ENCODE measurements at places on chromosomes 16 and 17. TPM values are rescaled to one million over a fixed set of nuclear protein-coding genes. Genes with fewer than 3 reads are reported as not detected.
A peak's percentile ranks its signal among the peaks of the same experiment; 100 is the strongest.

The C16orf74 gene
- 3.2 TPM for polyA plus RNA-seq

The ABCA6 gene
- 1.6 TPM for polyA plus RNA-seq

The PRSS8 gene
- polyA plus RNA-seq: 0.46 TPM

The KCNG4 gene
- polyA plus RNA-seq: 0.33 TPM

The KCNAB3 gene
- polyA plus RNA-seq: 25.9 TPM

The NEUROD2 gene
- polyA plus RNA-seq: 14.1 TPM

The C17orf50 gene
- polyA plus RNA-seq: 1.6 TPM

The RAD51D gene
- 19.7 TPM for polyA plus RNA-seq

DNA sequence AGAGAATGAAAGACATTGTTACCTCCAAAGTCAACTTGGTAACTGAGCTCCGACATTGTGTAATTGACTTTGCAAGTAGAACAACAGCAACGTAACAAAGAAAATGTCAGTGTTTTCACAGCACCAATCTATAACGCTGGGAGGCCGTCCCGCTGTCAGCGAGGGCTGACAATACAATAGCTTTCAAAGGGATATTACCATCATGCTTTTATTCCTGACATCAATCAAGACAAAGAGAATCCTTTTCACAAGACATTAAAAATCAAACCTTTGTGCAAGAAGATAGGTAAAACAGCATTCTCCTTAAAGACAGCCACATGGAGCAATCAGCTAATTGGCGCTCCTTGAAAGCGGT lies 6.2 kb downstream of the ZNF423 start:
- no peak for DNase-seq

- no peak for DNase-seq
Observed at GRCh38 chr16:47229053-47230050, 85.6 kb upstream of the NETO2 start.

GRCh38 chr16:57530104-57530521 lies 6.3 kb downstream of the CCDC102A start:
- DNase-seq: no peak

GRCh38 chr17:41498276-41498675 lies 7.1 kb downstream of the KRT13 start:
- DNase-seq: no peak

DNA sequence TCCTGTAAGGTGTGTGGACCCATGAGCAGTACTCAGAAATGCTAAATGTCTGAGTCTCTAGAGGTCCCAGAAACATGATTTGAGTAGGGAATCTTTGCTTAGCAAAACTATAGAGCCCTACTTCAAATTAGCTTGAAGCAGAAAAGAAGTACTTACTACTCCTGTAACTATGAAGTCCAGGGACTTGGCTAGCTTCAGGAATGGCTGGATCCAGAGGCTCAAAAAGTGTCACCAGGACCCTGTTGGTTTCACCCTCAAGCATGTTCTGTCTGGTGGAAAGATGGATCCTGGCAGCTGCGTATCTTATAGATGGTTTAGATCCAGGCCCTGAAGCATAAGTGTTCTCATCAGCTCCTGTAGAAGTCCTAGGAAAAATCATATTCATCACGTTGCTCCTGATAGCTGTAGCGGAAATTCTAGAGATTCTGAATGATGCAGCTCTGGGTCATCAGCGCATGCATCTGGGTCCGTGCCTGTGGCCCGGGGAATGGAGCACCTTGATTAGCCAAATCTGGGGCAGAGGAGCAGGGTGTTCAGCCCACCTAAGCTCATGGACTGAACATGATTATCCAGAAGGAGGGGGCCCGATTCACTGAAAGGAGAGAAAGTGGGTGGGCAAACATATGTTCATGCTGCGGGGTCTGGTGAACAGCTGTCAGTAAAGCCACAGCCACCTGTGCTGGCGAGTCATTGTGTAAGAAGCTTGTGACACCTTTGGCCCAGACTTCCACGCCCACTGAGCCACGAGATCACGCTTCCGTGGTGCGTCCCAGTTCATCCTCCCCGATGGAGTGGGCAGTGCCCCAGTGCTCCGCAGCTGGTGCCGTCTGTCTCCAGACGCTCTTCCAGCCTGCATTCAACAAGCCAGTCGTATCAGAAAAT lies 260.6 kb downstream of the CPPED1 start:
- DNase-seq: no peak

DNA sequence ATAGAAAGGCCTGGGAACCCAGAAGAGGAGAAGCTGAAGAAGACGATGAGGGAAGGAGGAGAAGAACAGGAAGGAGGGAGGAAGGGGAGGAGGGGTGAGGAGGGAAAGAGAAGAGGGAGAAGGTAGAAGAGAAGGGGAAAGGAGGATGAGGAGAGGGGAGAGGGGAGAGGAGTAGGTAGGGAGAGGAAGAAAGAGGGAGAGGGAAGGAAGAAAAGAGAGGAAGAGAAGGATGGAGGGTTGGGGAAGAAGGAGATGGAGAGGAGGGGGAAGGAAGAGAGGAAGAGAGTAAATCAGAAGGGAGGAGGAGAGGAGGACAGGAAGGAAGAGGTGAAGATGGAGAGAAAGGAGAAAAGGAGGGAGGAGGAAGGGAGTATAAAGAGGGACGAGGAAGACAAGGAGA lies 109.6 kb upstream of the IRX6 start:
- DNase-seq: no peak

DNA sequence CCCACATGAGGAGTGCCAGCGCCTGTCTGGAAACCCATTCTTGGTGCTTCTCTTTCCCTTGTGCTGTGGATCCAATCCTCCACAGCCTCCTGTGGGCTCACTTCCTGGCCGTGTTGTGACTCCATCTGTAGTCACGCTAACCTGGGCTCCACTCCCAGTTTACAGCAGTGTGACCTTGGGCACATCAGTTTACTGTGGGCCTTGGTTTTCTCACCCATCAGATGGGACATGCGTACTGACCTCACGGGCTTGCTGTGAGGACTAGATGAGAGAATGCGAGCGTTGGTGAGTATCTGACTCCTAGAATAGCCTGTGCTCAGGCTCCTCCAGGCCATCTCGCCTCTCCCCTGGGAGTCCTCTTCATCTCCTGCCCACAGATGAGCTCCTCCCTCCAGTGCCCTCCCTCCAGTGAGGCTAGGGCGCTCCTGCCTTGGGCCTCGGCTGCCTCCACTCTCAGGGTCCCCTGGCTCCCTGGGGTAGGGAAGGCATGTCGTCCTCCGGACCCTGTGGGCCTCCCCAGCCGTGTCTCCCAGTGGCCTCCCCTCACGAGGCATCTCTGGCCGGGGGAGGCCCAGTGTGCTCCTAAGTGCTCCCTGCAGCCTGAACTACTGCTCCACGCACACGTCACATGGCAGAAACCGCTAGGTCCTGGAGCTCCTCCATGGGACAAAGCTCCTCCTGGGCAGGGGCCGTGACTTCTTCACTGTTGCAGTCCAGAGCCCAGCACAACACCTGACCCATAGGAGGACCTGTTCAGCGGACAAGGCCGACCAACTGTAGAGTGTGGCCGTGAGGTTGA lies 5.2 kb upstream of the FOXJ1 start:
- DNase-seq: no peak

DNA sequence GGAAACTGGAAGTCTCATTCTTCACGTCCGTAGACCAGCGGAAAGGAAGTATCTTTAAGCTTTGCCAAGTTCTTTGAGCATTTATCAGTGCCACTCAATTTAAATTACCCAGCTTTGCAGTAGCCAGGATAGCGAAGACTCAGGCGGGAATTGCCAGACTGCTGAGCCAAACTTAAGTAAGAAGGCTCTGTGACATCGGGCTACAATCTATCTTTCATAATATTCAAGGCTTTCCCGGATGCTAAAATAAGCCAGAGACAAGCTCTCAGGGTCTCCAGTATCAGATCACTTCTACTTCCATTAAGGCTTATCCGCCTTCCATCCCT lies 436 bp upstream of the BRIP1 start:
- no peak for DNase-seq

DNA sequence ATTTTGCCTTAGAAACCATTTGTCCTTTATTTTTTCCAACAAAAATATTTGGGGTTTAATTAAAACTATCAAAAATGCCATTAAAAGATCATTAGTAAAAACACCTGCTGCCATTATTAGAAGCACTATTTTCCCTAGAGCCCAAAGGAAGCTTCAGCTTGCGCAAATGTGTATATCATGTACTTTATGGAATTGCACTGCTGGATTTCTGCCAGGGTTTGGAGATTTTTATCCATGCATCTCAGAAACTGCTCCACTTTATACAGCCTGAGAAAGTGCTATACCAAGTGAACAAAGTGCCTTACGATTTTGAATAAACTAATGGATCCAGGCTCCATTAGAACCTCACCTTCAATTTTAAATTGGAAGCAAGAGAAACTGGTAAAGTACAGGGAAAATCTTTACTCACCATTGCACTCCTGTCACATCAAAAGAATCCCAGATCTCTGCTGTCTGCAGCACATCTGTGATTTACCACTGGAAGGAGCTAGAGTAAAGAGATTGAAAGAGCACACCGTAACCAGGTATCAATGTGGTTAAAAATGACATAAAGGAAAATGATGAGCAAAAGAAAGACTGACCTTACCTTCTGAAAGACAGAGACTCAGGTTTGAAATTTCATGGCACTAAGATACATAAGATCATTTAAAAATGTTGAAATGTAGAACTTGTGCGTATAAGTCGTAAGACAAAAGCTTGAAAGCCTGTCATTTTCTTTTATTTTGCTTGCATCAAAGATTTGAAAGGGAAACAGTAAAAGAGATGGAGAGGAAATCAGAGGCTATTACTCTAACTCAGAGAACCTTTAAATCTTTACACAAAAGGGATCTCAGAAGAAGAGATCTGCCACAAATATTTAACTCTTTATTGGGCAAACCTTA lies 678.1 kb upstream of the GOT2 start:
- peak; percentile 60 for DNase-seq

DNA sequence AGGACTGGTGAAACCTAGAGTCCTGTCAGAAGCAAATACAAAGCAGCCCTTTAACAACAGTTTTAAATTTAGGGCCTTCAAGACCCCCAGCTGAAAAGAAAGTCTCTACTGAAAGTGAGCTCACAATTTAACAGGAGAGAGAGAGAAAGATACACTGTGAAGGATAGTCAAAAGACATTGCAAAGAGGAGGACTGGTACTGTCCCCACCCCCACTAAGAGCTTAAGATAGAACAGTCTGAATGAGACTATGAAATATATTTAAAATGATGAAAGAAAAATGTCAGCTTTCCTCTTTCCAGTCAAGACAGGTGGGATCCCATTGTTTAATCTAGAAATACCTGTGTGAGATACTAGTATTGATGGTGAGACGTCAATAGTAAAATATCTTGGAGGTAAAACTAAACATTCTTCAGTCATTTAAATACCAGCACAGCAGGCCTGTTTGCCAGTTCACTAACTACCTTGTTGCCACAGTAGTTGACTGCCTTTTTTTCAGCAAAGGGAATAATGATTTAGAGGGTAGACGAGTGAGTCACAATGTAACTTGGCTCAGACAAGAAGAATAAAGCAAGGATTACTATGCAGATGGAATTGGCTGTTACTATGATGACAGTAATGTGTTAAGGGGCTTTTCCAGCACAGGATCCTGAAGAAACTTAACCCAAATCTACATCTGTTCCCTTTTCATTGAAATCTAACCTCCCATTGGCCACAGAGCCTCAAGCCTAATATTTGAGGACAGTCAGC lies 47.2 kb upstream of the RASL10B start:
- no peak for DNase-seq

DNA sequence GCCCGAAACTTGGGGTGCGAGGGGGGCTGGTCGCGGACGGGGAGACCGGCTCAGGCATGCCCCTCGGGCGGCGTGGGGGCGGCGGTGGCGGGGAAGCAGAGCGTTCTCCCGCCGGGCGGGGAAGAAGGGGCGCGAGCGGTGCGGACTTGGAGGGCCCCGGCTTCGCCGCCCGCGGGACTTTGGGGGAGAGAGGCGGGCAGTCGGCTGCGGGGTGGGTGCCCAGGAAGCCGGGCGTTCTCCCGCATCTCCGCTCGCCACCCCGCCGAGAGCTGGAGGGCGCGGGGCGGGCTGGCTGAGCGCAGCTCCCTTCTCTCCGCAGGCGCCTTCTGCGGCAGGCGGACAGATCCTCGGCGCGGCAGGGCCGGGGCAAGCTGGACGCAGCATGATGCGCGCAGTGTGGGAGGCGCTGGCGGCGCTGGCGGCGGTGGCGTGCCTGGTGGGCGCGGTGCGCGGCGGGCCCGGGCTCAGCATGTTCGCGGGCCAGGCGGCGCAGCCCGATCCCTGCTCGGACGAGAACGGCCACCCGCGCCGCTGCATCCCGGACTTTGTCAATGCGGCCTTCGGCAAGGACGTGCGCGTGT lies 772 bp downstream of the NTN1 start:
- no peak for DNase-seq

- DNase-seq: no peak
Observed at GRCh38 chr16:12580809-12581208, 222.9 kb downstream of the CPPED1 start.

GRCh38 chr16:85749771-85750145 lies 1.1 kb downstream of the C16orf74 start:
- no peak for DNase-seq

- DNase-seq: no peak
Observed at GRCh38 chr16:55555436-55555835, 11.0 kb upstream of the CAPNS2 start.

GRCh38 chr17:1635675-1636465 lies 7.2 kb upstream of the SLC43A2 start:
- no peak for DNase-seq

- DNase-seq: no peak
Observed at GRCh38 chr16:65641762-65642289, 520.0 kb upstream of the CDH11 start.

DNA sequence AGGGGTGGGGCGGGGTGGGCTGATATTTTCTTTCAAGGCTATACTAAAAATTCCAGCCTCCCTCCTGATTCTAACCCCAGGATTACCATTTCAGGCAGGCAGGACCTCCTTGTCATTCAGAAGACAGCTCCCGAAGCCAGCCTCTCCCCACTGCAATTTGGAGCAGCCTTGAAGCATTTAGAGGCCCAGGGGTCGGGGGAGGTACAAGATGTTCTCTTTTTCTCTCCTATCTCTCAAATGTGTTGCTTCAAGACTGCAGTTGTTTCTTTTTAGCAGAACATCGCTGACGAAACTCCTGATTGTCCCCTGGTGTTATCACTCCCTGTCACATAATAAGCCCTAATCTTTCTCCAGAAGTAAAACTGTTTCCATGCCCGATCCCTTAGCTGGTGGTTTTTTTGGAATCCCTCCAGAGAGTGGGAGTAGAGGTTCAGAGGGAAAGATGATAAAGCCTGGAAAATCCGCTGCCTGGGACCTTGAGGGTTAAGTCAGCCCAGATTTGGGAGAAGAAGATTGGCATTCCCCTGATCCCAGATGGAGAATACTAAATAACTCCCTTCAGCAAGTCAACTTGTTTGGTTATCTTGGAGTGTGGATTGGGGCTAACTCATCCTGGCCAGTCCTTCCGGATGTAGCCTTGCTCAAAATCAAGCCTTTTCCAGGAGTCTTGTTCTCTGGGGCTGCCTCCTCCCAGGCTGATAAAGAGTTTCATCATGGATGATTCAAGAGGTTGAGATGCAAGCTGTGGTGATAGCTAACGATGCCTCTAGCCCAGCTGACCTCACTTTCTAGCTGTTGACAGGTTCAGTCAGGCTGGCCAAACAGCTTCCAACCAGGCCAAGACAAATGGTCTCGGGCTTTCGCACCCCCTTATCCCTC lies 71.3 kb downstream of the SOX9 start:
- DNase-seq: no peak

GRCh38 chr16:50573947-50574744 lies 25.9 kb downstream of the NKD1 start:
- no peak for DNase-seq

Data from spinal cord (tissue), 10 donors.